ENCODE measurements at places on chromosomes 2 and 18. TPM values are rescaled to one million over a fixed set of nuclear protein-coding genes. Genes with fewer than 3 reads are reported as not detected.

DNA sequence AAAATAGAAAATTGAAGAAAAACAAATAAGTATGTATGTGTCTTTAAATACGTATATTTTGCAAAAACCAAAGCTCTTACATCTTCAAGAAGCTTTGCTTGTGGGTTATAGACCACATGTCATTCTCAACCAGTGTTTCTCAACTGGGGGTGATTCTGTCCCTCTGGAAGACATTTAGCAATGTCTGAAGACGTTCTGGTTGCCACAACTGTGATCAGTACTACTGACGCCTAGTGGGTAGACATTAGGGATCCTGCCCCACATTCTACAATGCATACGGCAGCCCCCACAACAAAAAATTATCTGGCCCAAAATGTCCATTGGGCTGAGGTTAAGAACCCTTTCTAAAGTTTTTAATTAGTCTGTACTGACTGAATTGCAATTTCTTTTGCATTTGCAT is 48.4 kb downstream of the UNC50 start:
- DNase-seq = no peak

The TRPM8 gene
- total RNA-seq = not detected

GRCh38 chr2:61670591-61671501 is 132.7 kb upstream of the XPO1 start:
- DNase-seq = no peak

The PCARE gene
- 0.53 TPM for total RNA-seq

GRCh38 chr2:179424571-179424970 is 159.9 kb upstream of the SESTD1 start:
- DNase-seq = no peak

Data from sciatic nerve (tissue), 2 donors.